ENCODE measurements at places on chromosomes 3 and 15.

DNA sequence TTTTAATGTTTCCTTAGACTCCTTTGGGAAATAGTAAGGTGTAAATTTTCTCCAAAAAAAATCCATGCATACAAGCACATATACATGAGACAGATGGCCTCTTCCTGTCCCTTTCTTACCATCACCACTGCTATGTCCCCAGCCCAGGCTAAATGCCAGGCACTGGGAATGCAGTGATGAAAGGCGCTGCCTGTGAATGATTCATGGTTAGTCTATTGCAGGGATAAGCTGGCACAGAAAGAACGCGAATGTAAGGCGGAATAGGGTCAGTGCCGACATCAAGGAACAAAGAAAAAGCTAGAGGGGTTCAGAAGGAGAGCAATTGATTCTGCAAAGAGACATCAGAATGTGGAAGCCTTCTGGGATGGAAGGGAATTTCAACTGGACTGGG lies 36.2 kb upstream of the CFAP161 start:
- peak; percentile 25 for DNase-seq

DNA sequence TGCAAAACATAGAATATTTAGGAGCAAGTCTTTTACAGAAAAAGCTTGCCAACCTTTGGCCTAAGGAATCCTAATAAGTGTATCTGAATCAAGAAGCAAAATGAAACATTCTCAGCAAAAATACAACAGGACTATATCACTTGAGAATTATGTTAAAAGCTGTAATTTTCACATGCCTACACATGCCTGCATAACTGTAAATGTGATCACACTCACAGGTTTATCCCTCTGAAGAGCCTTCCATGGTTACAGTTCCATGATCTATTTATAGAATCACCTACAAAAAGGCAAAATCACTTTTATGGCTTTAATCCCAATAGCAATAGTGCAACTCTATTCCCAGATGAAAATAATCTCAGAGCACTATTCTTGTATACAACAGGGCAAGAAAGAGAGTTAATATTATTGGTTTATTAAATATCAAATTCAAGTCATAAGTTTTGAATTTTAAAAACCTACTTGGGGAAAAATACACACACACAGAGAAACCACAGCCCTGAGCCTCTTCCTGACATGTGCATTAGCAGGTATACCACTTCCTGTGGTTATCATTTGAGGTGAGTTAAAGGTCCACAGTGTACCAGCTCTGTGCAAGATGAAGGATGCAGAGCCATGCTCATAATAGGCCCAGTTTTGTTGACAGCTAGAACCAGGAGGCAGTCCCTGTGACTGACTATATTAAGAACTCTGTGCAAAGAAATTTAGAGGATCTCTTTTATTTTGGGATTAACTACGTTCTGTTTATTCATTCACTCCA lies 252.5 kb upstream of the TGFBR2 start:
- no peak for DNase-seq

DNA sequence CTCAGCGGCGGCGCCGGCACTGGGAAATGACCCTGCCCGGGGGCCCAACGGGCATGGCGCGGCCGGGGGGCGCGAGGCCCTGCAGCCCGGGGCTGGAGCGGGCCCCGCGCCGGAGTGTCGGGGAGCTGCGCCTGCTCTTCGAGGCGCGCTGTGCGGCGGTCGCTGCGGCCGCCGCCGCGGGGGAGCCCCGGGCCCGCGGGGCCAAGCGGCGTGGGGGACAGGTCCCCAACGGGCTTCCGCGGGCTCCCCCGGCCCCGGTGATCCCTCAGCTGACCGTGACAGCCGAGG lies 172 bp downstream of the ITPKA start:
- no peak for DNase-seq

DNA sequence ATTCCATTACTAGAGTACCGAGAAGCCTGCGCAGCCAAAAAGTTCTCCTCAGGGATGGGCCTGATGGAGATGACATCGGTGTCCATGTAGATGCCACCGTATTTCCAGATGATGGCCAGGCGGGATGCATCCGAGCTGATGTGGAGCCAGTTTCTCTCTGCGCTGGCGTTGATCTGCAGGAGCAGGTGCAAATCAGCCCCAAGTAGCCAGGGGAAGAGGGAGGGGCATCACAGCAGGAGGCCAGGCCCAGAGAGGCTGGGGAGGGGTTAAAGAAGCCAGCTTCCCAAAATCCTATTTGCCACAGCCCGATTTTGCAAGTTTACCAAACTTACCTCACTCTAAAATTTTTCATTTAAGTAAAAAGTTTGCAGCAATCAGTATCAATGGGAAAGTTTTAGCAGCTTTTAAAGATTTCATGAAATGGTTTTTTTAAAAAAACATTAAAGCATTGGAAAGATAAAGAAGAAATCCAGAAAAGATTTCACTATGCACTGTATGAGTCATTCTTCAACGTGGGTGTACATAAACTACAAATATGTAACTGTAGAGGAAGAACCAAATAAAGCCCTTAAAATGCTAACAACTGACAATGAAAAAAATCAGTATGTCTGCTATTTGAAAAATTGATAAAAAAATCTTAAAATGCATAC lies 7.4 kb downstream of the A4GNT start:
- DNase-seq: no peak

DNA sequence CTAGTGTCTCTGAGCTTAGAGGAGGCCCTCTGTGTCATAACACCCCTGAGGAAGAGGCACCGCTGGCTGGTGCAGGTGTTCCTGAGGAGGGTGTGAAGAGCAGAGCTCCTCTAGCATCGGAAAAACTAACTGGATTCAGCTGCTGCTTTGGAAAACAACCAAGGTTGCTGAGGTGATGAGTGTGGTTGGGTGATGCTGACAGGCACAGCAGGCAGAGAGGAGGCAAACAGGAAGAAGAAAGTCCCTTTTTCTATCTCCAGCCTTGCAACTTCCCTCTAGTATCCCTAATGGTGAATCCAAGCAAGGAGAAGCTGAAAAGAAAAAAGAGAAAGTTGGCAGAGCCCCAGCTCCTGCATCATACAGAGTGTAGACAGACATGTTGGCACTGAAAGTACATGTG lies 3.8 kb upstream of the OR4F15 start:
- DNase-seq: no peak
